Inflammatory macrophage treated with lipopolysaccharide for 4 hours (primary cell): ENCODE measurements at places on chromosomes 5 and 9.

DNA sequence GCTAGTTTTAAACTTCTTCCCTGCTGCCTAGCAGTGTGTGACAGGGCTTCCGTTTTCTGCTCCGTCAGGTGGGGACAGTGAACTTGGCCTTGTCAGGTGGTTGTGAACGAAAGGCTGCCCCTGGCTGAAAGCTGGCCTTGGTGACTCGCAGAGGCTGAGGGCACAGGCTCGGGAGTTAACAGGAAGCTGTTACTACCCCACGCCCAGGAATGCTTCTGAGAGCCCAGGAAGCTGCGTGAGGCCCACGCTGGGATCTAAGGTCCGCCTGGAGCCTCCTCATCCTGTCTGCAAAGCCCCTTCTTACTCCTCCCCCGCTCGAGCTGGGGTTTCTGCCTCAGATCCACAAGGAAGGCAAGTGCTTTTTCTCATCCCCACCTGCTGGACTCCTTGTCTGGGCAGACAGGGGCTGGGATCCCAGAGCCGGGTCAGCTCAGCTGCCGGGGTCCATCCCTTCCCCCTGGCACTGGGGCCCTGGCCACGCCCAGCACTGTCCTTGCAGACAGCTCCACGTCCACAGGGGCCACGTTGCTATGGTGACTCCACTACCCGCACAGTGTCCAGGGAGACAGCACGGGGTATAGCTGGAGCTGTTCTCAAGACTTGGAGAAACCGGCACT, 124.7 kb upstream of the TBC1D2 start:
- no peak for DNase-seq

DNA sequence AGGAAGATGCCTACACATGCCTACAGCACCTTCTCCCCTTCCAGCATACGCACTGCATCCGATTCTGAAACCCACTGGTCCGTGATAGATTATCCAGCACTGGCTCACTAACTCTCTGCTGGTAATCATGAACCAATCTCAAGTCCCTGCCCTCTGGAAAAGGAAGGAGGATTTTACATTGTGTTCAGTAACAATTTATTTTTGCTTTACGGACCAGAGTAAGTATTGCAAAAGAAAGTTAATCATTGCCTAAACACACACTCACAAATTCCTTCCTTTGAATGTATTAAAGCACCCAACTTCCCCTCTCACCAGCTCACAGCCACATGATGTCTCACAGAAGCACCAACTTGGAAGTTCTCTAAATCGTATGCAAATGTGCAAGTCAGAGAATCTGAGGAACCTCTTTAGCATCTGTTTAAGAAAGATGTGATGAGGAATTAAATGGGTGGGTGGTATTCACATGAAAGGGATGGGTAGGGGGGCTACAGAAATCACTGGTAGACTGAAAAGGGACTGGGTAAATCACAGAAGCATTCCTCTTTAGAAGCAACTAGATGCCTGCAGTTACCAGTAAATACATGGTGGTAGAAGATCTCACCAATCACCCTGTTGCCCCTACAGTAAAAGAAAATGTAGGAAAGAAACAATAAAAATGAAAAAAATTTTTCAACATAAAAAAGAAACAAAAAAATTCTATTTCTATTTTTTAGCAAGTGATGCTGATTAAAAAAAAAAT, 8.4 kb downstream of the GNAQ start:
- peak; percentile 97 for DNase-seq

DNA sequence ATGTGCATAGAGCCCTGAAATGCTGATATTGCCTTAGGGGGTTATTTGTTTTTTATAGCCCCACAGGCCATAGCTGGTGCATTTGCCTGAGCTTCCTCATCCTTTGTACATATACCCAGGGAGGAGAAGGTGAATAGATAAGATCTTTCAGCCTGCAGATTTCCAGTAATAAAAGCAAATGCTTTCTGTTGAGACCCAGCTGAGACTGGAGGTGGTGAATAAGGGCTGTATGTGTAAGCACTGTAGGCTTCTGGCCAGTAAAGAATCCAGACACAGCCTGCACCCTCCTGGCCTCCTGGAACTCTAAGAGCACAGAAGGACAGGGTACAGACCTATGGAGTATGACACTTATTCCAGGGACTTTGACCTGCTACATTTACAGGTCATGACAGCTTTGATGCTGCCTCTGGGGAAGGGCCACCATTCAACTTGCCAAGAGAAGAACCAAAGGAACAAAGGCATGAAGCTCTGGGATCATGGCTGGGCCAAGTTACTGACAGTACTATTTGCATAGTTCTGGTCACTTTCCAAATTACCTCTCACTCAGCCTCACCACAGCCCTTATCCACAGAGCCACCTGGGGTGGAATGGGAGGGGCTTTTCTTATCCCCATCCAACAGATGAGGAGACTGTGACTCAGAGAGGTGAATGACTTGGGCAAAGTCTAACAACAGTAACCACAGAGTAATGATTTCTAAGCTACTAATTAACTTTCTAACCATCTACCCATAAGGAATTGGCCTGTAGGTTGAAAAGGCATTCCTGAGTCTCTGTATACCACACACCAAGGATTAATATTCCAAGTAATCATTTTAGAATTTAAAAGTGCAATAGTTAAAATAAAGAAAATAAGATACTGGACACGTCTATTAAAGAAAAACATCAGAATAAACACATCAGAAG, 604.5 kb upstream of the KLF4 start:
- no peak for DNase-seq

GRCh38 chr9:74817281-74817810, 70.4 kb downstream of the TRPM6 start:
- DNase-seq = no peak

DNA sequence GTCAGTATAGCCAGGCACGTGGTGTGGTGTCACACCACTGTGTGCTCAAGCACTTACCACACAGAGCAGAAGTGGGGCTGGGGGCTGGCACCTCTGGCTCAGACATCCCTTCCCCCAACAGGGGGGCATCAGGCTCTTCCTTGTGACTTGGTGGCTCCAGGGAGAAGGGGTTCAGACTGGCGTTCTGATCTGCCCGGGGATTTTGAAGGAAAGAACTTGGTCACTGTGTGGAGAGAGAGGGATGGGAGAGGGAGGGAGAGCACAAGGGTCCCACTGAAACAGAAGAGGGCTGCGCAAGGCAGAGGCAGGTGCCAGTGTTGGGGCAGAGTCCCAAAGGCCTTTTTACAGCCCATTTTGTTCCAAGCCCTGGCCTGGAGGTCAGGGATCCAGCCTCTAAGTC, 109.7 kb upstream of the ALDH1B1 start:
- DNase-seq = no peak

DNA sequence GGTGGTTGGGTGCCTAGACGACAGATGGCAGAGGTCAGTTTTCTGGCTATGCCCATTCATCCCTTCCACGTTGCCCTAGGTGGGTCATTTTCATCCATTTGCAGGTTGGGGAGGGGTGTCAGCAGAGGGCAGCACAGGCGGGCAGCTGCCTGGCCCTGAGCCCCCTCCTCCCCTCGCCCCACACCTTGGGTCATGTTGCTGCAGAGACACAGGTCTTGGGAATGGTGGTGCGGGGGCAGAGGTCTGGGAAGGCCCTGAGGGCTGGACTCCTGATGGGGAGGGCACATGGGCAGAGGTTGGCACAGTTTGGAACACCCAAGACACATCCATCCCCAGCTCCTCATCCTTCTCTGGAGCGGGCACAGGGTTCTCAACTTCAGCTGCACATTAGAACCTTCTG, 103.2 kb upstream of the LMX1B start:
- DNase-seq = no peak

GRCh38 chr9:127777368-127777980, 992 bp downstream of the SH2D3C start:
- no peak for DNase-seq

GRCh38 chr9:34169125-34169524, 9.7 kb upstream of the UBAP1 start:
- no peak for DNase-seq

- DNase-seq = no peak
These were observed 181.6 kb downstream of the DAB2IP start for GRCh38 chr9:121833061-121833460.

- DNase-seq = no peak
These were observed 354.5 kb upstream of the IZUMO3 start for GRCh38 chr9:24900179-24900578.

GRCh38 chr9:77927265-77927664, 104.3 kb downstream of the GNAQ start:
- no peak for DNase-seq

- no peak for DNase-seq
These were observed 609.6 kb upstream of the TLE4 start for GRCh38 chr9:78962156-78962555.

DNA sequence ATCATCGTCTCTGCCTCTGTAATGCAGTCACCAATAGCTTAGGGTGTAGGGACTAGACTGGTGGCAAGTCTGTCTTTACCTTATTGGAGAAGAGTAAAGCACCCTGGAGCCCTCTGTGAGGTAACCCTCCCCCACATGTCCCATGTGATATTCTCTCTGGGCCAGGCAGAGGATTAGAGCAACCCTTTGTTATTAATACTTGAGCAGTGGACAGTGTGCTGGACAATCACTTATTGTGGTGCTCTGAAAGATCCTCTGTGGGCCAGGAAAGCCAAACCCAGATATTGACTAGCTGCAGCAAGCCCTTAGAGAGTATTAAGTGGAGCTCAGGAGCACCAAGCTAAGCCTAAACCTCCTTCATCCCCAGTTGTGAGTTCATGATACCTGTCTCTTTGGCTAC, 139.7 kb upstream of the RUSC2 start:
- DNase-seq = no peak

DNA sequence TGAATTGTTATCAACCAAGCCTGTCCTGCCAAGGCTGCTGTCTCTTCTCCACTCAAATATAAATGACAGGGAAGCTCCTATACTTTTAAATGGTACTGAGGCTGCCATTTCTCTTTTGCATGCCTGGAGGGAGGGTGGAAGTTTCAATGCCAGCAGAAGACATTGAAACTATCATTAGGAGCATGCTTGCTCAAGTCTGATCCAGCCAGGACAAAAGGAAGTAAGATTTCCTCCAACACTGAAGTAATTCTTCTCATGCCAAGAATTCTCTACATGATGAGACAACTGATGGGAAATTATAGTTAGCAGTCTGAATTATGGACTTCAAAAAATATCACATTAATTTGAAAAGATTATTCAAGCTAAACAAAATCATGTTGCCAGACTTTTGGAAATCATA, 5.4 kb downstream of the SPINK6 start:
- DNase-seq = no peak

- DNase-seq = no peak
These were observed 63.6 kb downstream of the PTCD2 start for GRCh38 chr5:72383726-72384125.

GRCh38 chr9:116234081-116234480, 80.5 kb downstream of the PAPPA start:
- no peak for DNase-seq

DNA sequence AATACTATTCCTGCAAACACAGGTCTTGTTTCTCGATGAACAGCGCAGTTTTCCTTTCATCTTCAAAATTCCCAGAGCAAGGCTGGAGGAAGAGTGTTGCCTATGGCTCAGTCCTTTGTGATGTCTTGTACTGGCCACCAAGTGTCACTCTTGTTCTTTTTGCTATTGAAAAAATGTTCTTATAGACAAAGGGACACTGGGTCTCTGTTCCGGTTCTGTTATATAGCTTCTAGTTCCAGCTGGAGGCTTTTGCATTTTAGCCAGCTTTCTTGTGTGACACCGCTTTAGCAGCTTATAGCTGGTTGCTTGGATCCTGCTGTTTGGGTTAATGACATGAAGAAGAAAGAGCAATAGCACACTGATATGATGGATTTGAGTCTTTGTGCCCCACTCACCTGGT, 343.7 kb upstream of the KCNN2 start:
- no peak for DNase-seq

- DNase-seq = no peak
These were observed 46.3 kb downstream of the FSTL4 start for GRCh38 chr5:133565993-133566392.

DNA sequence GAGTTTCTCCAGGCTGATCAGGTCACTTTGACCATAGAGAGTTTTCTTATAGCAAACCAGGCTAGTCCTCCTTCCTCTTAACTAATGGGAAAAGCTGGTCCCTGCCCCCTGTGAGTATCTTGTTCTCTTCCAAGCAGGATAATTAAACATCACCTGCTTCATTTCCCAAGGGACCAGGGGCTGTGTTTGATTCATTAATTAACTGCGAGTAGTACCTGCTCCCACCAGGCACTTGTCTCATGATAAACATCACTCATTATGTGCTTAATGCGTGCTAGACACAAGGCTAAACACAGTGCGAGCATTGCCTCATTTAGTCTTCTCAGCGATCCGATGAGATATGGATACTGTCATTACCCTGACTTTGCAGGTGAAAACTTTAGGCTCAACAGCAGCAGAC, 1.7 kb upstream of the FAM163B start:
- DNase-seq = no peak

GRCh38 chr5:108541836-108542235, 159.9 kb upstream of the FBXL17 start:
- no peak for DNase-seq

DNA sequence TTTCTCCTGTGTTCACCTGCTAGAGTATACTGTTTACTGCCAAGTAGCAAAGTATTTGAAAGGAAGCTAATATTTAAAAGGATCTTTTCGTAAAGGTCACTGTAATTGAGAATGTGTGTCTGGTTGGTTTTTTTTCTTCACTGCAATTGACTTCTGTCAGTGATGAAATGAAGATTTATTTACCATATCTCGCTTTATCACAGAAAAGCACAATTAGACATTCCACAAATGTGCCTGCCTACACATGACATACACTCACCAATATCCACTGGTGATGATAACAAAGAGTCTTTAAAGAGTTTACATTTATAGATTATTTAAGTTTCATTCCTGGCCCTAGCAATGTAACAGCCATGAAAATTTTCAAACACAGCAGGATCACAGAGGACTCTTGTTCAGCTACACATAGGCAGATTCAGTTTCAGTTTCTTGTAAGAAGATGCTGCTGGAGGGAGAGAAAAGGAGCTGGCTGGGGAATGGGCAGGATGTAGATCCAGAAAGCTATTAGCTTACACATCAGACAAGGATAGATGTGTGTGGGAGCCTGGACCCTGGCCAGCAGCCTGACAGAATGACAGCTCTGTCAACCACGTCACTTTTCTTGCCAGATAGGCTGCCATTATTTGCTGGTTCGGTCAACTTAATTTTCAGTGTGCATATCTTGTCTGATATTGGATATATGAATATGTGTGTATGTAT, 104.0 kb downstream of the GDNF start:
- peak; percentile 19 for DNase-seq

- DNase-seq = no peak
These were observed 48.5 kb downstream of the MFAP3 start for GRCh38 chr5:154087260-154087659.

GRCh38 chr9:128911529-128912035, 9.2 kb upstream of the PHYHD1 start:
- DNase-seq = no peak

- DNase-seq = no peak
These were observed 175.8 kb downstream of the TMEM167A start for GRCh38 chr5:82901281-82901888.

DNA sequence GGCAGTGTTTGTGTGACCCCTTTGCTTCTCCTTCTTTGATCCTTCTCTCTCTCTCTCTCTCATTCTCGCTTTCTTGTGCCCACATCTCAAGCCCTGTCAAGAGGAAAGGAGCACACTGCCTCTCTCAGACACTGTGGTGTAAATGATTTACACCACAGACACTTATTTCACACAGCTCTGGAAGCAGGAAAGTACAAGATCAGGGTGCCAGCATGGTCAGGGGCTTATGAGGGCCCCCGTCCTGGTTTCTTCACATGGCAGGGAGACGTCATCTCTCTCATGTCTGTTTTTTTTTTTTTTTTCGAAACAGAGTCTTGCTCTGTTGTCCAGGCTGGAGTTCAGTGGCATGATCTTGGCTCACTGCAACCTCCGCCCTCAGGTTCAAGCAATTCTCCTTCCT, 6.4 kb downstream of the FABP6 start:
- DNase-seq = no peak

- DNase-seq = peak; percentile 61
These were observed 84.1 kb downstream of the AMBP start for GRCh38 chr9:113993838-113994540.
